ENCODE measurements at places on chromosomes 4 and X. TPM values are rescaled to one million over a fixed set of nuclear protein-coding genes. Genes with fewer than 3 reads are reported as not detected.

DNA sequence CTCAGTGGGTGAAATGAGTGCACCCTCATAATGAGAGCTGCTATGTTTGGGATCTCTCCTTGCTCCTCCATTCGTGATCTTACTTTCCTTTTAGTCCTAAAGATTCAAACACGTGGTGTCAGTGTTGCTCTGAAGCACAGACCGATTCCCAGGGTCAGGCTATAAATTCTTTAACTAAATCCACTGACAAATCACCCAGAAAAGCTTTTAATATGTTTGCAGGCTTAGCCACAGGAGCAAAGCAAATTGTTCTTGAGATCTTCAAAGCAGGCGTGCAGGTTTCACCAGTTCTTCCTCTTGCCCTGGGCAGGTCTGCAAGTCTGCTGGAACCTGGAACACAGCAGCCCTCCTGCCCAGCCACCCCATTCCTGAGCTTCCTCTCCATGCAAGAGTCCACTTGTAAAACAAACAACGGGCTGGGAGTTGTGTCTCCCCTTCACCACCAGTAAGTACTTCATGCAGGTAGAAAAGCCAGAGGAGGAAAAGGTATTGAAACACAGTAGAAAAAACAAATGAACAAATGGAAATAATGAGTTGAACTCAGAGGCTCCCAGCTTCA is 70.1 kb upstream of the ENPP6 start:
- no peaks in the 10 kb centered on the region for H3K36me3 ChIP-seq
- peak; percentile 15 for DNase-seq
- no peaks in the 10 kb centered on the region for H3K27me3 ChIP-seq
- no peak overlapping the region for H3K27ac ChIP-seq

- no peaks in the 10 kb centered on the region for H3K4me1 ChIP-seq
- DNase-seq, result no peak
- H3K4me3 ChIP-seq, result no peak overlapping the region
- H3K36me3 ChIP-seq, result peaks cover 6% of the 10 kb centered on the region
Measured at GRCh38 chr4:47855350-47855749, 17.5 kb upstream of the CORIN start.

DNA sequence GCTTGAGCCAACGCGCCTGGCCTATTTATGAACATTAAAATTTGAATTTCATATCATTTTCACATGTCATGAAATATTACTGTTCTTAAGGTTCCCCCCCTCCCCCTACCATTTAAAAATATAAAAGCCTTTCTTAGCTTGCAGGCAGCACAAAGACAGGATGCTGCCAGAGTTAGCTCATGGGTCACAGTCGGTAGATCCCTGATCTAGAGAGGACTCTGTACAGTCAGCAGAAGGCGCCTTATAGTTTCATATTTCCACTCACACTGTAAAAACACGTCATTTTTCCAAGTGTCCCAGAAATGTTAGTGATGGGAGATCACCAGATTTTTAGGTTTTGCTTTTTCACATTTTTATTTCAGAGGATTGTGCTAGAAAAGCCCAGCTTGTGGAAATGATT is 12.2 kb downstream of the NOCT start:
- H3K27me3 ChIP-seq, result no peaks in the 10 kb centered on the region
- peaks cover 5% of the 10 kb centered on the region for H3K4me1 ChIP-seq
- no peaks in the 10 kb centered on the region for H3K36me3 ChIP-seq
- no peak overlapping the region for H3K27ac ChIP-seq
- no peak overlapping the region for H3K4me3 ChIP-seq
- DNase-seq, result no peak

DNA sequence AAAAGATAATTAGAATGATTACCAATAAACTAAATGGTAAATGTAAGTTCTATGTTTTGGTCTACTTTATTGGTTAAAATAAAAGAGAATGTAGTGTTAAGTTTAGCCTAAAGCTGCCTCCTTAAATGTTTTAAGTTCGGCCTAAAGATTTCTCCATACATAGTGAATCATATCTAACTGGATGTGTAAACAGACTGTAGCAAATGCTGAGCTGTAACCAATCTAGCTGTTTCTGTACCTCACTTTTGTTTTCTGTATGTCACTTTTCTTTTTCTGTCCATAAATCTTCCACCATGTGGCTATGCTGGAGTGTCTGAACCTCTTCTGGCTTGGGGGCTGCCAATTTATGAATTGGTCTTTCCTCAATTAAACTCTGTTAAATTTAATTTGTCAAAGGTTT is 121.2 kb downstream of the TBCK start:
- H3K27ac ChIP-seq, result no peak overlapping the region
- no peak overlapping the region for H3K4me3 ChIP-seq
- DNase-seq, result no peak
- H3K36me3 ChIP-seq, result peaks cover 3% of the 10 kb centered on the region

- no peaks in the 10 kb centered on the region for H3K36me3 ChIP-seq
- no peak overlapping the region for H3K4me3 ChIP-seq
- no peak for DNase-seq
- H3K27me3 ChIP-seq, result peaks cover 8% of the 10 kb centered on the region
- peaks cover 8% of the 10 kb centered on the region for H3K4me1 ChIP-seq
Measured at GRCh38 chr4:183403961-183404360, 40.5 kb upstream of the CDKN2AIP start.

GRCh38 chr4:34289489-34289888 is 1954.8 kb downstream of the ARAP2 start:
- no peak overlapping the region for H3K4me3 ChIP-seq
- DNase-seq, result no peak
- H3K27ac ChIP-seq, result no peak overlapping the region
- H3K4me1 ChIP-seq, result no peaks in the 10 kb centered on the region

The CXorf65 gene
- total RNA-seq, result not detected

The GYPA gene
- total RNA-seq, result not detected

The HSD17B13 gene
- 0.60 TPM for total RNA-seq

The KLF3 gene
- total RNA-seq, result 24.8 TPM

The TLR7 gene
- total RNA-seq, result not detected

The DNASE1L1 gene
- total RNA-seq, result 14.2 TPM

The PAGE4 gene
- total RNA-seq, result not detected

The MAGED2 gene
- 299 TPM for total RNA-seq

The IQCM gene
- 0.26 TPM for total RNA-seq

Data from neural progenitor cell (in vitro differentiated cells).